Right forelimb (tissue), 1 donor: ENCODE measurements at places on chromosomes 7 and 10.

- DNase-seq: no peak
These were observed 569 bp downstream of the ZNF316 start for GRCh38 chr7:6637544-6638229.

DNA sequence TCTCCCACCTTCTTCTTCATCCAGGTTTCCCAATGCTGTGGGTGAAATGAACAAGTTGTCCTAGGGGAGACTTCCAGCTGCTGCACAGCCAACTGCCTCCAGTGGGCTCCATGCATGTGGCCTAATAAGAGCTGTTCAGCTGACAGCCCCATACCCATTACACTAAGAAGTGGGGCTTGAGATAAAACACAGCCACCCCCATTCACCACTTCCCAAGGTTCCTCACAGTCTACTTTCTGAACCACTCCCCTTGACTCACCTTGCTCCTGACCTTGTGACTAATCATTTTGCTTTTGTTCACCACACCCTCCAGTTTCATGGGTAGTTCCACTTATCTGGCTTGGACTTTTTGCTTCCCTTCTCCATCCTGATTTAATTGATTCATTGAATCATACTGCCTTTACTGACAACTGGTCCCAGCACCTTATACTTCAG lies 119.3 kb downstream of the CABCOCO1 start:
- no peak for DNase-seq

- DNase-seq: peak; percentile 61
These were observed 32.5 kb upstream of the EPC1 start for GRCh38 chr10:32379318-32379949.

GRCh38 chr10:48604991-48605508 lies at the start of gene ARHGAP22:
TSS of gene ARHGAP22 (minus strand) at chr10:48605073. CDS start at chr10:48604796, 277 bp downstream.
- DNase-seq: peak; percentile 62

GRCh38 chr7:158101821-158102450 lies 485.7 kb downstream of the PTPRN2 start:
- DNase-seq: peak; percentile 17

DNA sequence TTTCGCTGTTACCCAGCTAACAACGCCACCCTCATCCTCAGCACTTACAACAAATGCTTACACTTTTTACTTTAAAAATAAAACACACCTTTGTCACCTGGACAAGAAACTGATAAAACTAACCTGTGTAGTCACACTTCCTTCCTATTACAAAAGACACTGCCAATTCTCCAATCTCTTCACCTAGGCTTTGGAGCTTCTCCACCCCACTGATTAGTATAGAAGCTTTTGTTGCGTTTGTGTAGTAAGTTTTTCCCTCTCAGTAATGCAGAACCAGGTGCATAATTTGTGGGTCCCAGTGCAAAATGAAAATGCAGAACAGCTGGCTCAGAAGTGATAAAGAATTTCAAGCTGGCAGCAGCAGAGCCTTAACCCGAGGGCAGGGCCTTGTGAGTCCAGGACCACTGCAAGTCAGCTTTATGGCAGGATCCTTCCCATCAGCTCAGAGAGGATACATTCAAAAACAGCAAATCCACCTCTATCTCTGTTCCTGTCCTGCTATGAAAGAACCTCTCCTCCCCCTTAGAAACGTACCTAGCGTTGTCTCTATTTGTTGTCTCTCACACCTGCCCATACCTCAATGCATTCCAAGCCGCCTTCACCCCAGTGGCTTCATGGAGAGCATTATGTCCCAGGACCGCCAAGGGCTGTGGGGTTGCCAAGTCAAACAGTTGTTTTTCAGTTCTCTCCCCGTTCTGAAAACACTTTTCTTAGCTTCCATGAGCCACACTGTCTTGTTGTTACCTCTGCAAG lies 40.3 kb upstream of the EGFR start:
- DNase-seq: no peak
